Stromal cell of bone marrow (primary cell): ENCODE measurements at places on chromosomes 7 and 10.

DNA sequence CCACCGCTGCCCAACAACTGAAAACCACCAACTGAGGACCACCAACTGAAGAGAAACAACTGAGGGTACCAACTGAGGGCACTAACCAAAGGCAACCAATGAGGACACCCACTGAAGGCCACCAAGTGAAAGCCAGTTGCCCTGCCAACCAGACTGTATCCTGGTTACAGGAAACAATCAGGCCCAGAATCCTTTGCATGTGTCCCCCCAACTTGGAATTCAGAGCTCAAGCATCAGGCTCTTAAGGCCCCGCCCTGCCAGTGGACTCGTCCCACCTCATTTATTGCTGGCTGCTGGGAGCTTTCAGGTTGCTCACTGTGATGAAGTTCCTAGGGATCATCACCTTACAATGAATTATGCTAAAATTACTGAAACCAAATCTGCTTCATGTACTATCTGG is 76.6 kb upstream of the ABI1 start:
- DNase-seq: no peak

- DNase-seq: no peak
These were observed 3.3 kb upstream of the TCERG1L start for GRCh38 chr10:131314799-131315198.

DNA sequence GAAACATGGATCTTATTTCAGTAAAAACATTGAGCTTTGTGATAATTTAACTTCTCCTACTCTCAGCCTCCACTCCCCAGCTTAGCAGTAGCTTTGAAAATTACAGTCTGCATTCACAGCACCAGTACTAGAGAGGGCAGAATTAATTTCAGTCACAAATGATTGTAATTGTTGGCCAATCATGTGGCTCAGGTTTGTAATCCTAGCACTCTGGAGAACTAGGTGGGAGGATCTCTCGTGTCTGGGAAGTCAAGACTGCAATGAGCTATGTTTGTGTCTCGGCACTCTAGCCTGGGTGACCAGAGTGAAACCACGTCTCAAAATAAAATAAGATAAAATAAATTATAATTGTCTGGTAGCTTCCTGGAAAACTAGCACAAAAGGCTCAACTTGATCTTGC is 620.9 kb downstream of the TNS3 start:
- no peak for DNase-seq

DNA sequence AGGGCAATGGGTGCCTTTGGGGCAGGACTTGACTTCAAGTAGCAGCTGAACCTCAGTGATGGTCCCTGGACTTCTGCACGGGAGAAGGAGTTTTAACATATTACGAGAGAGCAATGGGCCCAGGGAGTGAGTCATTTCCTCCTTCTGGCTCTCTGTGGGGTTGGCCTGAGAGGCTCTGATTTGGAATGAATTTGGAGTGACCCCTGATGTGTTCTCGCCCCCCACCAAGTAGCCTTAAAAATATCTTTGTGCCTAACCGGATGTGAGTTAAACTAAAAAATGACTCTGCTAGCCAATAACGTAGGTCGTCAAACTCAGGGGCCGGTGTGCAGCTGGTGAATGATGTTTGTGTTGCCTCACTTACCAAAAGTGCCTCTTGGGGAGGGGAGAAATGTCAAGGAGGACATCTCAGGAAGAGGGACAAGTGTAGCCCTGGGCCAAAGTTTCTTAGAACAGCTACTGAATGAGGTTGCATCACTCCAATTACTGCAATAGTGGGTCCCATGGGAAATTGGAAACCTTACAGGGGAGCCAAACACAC is 656.6 kb downstream of the INHBA start:
- DNase-seq: no peak

- DNase-seq: no peak
These were observed 102.8 kb upstream of the CDK13 start for GRCh38 chr7:39847227-39847626.

- DNase-seq: peak; percentile 2
These were observed 68.0 kb upstream of the CTTNBP2 start for GRCh38 chr7:117941138-117941810.

GRCh38 chr7:43220250-43220649 is 107.8 kb downstream of the HECW1 start:
- peak; percentile 54 for DNase-seq
